ENCODE measurements at places on chromosomes 11 and 22.

DNA sequence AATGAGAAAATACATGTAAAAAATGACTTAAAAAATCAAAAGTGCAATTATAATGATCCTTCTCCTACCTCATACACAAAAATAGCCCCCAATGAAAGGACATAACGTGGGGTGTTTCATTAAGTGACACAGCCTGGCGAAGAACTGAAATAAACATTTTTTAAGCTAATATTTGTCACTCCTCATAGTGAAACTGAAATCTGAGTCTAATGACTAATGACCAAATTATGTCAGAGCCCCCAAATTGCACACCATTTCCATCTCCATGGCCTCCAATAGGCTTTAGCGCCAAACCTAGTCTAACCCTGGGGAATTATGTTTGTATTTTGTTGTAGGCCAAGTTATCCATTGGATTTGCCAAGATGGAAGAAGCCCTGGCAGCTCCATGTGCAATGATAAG is 119.1 kb downstream of the WT1 start:
- no peak for DNase-seq

DNA sequence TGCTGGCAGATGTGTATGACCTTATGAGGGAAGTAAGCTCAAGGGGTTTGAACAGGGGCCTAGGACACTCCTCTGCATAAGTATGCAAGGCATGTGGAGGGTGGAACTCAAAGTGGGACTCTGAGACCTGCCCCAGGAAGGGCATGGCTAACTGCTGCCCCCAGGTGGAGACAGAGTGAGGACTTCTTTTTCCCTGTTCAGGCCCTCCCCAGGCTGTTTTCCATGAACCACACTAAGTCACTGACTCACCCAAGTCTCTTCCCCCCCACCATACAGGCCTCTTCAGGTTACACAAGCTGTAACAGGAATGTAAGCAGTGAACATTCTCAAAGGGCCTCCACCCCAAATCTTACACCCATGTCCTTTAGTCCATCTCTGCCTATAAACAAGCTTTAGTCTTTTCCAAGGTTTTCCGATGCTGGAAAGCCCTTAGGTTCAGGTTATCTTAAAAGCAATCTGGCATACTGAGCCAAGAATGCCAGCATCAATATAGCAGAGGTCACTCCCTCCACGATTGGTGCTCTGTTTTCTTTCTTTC is 13.1 kb downstream of the EEF1G start:
- peak; percentile 75 for DNase-seq

DNA sequence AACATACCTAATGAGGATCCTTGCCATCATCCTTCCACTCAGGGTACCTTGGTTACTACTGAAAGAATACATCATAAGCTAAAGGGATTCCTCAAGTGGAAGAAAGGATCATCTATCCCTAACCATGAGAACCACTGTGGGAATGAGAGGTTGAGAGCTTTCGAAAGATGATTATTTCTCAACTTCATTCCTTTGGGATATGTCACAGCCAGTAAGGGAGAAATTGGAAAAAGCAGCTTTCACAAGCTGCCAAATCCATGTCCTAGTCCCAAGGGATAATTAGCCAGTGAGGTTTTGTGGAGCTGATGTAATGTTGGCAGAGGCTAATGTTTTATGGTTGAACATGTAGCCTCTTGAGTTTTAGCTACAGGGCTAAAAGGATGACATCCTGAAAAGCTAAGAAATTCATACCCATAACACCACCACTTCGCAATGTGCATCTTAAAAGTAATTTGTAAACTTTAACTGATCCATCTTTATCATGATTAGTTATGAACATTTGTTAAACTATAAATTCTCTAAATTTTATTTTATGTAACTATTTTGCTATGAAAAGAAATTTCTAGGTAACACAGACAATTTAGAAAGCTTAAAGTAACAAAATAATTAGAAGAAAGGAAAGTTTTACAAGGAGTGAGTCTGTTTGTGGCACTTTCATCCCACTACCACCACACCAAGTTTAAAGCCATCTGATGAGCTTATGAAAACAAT is 123.9 kb downstream of the MRTFA start:
- DNase-seq, result no peak

- no peak for DNase-seq
Measured at GRCh38 chr22:24157822-24158135, 23.5 kb upstream of the SUSD2 start.

DNA sequence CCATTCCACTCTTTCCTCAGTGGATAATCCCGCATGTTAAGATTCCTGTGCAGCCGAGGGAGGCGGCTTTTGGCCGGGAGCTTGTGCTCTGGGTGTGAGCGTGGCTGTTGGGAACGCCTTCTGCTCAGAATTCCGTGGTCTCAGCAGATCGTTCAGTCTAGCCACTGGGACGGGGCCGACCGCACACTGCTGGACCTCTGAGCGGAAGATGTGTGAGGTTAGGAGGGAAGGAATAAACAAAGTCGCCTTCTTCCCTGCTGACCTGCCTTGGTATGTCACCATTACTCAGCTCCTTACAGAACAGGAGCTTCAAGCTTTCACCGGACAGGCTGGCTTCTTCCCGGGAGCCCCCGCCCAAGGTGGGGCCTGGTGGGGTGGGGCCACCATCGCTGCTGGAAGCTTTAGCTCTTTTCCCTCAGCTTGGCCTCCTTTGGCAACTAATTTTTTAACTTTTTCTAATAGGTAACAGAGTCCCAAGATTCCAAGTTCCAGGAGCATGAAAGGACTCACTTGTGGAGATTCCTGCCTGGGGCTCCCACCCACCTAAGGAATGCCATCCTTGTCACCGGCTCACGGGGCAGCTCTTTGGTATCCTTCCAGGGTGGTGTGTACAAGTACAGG is 22.5 kb upstream of the SEPTIN5 start:
- DNase-seq, result no peak

DNA sequence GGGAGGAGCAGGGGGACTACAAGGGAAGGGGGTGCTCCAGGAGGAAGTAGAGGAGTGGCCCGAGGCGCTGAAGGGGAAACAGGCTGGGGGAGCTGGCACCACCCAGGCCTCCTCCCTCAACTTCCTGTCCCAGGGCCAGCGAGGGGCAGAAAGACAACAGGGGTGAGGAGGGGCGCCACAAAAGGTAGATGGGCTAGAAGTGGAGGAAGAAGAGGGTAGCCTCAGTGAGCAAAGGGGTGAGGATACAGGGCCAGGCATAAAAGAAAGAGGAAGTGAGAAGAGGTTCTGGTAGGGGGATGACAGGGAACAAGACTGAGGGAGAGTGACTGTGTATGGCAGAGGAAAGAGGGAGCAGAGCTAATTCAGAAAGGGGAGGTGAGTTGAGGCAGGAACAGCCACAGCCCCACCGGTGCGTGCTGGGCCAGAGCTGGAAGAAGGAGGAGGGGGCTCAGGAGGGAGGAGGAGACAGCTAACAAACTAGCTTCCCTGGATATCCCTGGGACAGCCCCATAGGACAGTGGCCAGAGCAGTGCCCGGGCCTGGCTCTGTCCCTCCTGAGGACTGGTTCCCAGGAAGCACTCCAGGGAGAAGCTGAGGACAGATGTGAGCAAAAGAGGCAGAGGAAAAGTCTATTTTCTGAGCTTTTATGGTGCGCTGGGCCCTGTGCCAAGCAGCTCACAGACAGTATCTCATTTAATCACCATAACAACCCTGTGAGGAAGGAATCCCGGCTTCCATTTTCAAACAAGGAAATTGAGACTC is 8.5 kb downstream of the DCHS1 start:
- no peak for DNase-seq

- DNase-seq, result no peak
Measured at GRCh38 chr11:66509131-66509561, 1.3 kb upstream of the BBS1 start.

DNA sequence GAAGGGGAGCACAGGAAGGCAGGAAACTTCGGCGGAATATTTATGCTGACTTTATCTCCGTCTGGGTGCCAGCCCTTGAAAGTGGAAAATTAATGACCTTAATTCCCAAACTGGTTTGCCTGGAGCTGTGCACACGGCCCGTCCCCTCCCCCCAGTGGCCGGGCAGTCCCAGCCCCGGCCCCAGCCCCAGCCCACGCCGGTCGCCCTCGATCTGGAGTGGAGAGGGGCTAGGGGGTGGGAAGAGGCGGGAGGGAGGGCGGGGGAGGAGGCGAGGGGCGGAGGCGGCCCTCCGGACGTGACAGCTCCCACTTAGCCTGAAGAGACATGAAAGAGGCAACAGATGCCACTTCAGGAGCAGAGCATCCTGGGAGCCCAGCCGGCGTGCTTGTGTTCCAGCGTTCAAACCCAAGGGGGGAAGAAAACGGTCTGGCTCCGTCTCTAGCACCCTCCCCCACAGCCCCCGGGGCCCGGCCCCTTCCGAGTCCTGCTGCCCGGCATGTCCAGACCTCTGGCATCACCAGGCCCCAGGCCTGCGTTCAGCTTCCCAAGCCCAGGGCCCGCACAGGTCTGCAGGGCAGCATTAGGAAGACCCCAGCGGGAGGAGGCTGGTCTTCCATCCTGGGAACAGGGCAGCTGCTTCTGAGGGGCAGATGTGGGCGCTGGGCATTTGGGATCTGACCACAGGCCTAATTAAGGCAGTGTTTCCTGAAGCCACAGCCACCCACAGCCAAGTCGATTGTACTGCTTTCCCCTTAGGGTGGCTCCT is 20.0 kb upstream of the LMO1 start:
- DNase-seq, result peak; percentile 82

GRCh38 chr11:44798607-44798972 is 71.8 kb downstream of the TSPAN18 start:
- DNase-seq, result no peak

GRCh38 chr22:49512487-49513165 is 315.0 kb downstream of the BRD1 start:
- no peak for DNase-seq

GRCh38 chr11:118939404-118939915 is 13.7 kb upstream of the BCL9L start:
- DNase-seq, result no peak

- no peak for DNase-seq
Measured at GRCh38 chr22:20995329-20996030, 6.4 kb downstream of the THAP7 start.

GRCh38 chr11:9669954-9670353 is 6.1 kb downstream of the SWAP70 start:
- no peak for DNase-seq

DNA sequence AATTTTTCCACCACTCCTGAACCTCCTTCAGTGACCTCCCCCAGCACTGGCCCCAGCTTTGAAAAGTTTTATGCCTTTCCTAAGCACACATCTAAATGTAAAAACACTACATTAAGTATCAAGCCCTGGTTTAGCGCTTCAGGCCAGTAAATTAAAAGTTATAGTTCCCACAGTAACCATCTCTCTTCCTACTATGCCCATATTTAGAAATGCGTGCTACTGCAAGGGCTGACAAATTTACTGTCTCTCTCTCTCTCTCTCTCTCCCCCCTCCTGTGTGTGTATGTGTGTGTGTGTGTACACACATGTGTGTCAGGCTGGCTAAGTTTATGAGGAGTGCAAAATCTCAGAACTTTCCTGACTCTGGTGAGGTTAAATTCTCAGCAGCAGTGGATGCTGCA is 231.4 kb downstream of the LARGE1 start:
- DNase-seq, result no peak

DNA sequence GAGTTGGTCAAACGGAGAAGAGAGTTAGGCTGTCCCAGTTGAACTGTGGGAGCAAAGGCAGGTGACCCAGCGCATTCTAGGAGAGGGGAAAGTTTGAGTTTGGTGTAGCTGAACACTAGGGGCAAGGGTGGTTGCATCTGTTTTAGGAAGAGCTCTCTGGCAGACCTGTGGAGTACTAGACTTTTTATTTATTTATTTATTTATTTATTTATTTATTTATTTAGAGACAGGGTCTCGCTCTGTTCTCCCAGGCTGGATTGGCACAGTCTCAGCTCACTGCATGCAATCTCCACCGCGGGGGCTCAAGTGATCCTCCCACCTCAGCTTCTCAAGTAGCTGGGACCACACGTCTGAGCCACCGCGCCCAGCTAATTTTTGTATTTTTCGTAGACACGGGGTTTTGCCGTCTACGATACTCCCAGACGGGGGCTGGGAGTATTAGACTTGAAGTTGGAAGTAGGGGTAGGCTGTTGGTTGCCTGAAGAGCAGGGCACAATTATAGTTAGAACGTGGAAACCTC is 950 bp upstream of the ACER3 start:
- DNase-seq, result no peak

GRCh38 chr11:47856186-47856585 is 8.0 kb upstream of the NUP160 start:
- no peak for DNase-seq

DNA sequence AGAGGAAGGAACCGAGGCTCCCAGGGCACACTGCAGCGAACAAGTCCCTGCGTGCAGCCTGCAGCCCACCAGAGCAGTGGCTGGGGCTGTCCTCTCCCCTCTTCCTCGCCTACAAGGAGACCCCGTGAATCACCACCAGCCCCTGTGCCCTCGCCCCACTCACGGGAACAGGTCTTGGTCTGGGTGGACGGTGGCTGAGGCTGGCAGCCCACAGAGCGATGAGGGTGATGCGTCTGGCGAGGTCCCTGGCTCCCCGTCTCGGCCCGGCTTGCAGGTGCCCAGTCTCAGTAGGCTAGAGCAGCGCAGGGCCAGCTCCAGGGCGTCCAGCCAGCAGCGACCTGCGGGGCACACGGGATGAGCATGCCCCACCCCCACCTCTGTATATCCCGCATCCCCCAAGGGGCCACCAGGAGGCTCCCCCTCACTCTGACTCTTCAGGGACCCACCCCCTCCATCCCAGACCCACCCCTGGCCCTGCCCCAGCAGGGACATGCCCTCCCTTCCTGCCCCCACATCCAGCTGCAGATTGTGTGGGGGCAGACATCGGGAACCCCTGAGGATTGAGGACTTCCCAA is 50.5 kb upstream of the CARS1 start:
- DNase-seq, result no peak

DNA sequence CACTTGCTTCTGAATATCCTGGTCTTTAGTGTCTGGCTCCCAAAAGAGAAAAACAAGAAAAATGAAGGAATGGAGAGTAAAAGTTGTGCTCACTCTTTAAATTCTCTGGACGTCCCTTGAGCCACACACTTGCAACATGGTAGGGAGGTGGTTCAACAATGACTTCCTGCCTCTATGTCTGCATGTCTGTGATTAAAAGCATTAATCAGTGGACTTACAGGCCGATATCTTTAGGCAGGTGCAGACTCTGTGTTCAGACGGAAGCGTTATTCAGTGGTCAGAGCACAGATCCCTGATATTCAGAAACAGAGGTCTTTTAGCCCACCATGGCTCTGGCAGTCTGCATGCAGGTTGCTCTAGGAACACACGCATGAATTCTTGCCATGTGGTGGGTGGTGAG is 1920.0 kb upstream of the RAG2 start:
- no peak for DNase-seq

Measured in BE2C (cell line).